ENCODE measurements at places on chromosomes 6 and 20.

- no peak for DNase-seq
Observed at GRCh38 chr20:38108438-38108985, 56.6 kb downstream of the TGM2 start.

DNA sequence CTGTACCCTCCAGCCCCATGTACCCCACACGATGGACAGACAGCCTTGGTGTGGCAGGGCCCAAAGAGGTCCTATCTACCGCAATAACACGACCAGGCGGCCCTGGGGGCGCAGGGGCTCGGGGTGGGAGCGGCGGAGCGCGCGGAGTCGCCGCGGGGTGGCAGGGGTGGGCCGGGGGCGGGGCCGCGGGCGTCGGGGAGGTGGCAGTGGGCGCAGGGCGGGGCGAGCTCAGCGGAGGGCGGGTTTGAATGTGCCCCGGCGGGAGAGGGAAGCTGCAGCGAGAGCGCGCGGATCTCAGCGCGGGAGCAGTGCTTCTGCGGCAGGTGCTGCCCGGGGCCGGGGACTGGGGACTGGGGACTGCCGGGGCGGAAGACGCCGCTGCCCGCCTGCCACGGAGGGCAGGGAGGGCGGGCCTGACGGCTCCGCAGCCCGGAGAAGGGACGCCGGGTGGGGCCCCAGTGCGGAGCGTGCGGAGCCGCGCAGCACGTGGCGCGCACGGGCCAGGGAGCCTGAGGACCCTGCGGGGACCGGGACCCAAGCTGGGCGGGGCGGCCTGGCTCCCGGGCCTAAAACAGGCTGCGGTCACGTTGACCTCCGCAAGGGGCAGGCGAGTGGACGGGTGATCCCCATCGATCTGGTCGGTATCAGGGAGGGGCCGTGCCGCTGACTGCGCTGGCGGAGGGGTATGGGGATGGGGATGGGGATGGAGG lies at the start of gene SLC29A1:
Gene SLC29A1 (plus strand): TSS at position 277 of the 710 bp plus-strand sequence. CDS start 3,719 bp downstream, outside the sequence.
- DNase-seq: peak; percentile 58

DNA sequence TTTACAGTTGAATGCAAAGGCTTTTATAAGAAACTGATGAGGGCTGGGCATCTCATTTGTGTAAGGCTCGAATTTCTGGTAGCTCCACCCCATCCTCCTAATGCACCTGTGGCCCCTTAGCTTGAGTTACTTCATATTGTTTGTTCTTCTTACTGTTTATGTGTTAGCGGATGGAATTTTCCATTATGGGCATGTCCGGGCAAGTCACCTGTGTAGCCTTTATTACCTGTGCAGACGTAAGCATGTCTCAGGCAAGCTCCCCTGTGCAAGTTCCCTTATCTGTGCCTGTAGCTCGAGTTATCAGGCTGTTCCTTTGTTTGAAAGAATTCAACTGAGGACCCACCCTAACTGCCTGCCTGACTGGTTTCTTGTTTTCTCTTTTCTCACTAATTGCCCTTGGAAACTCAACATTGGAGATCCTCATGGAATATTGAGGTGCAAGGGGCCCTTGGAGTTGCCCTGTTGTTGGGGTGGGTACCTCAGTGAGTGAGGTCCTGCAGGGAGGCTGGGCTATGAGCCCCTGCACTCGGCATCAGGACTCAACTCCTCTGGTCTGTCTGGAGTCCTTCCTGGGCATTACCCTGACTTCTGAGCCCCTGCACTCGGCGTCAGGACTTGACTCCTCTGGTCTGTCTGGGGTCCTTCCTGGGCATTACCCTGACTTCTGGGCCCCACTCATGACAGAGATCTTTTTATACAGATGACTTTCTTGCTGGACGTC lies 207.9 kb upstream of the SULF2 start:
- no peak for DNase-seq

DNA sequence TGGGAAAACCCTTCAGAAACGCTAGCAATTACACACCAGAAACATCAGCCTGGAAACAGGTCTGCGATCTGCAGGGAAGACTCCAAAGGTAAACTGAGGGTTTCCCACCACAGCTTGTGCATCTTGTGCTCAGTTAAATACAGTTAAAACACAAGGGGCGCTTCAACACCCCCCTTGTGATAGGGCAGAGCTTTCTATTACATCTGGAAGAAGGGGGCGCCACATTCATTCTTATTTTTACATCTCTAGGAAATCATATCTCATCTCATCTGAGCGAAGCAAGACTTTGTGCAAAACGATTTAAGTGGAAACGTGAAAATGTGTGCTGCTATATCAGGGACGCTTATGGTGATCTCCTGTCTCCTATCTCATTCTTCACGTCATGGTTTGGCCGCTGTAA lies 58.5 kb downstream of the PRND start:
- DNase-seq: no peak

GRCh38 chr6:43838276-43839036 lies 68.4 kb downstream of the VEGFA start:
- no peak for DNase-seq

DNA sequence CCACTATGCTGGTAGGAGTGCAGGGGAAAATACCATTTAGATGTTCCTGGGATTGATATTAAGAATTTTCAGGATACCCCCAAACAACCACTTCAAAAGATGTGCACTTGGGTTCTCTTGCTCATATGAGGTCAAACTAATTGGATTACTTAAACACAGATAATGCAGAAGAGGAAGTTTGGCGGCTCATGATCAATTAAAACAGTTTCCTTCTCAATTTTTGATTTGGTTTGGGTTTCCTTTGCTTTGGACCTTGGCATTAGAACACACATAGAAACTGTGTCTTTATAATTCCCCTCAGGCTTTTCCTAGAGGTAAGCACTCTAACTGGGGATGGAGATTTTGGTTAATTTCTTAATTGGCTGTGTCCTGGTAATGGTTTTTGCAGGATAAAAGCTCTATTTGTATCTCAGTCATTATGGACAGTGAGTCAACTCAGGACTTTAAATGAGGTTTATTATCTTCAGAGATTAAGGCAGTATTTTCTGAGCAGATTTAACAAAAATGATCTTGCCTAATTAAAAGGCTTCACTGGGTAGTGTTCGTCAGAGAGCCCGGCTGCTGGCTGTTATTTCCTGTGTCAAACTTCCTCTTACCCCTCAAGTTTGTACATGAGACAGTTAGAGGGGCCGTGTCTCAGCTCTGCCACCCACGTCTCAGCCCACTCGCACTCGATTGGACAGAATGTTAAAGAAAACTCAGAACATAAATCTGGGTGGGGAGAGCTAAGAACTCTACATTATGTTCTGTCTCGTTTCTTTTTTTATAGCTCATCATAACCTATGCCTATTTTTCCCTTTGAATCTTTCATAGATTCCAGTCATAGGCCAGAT lies 50.3 kb upstream of the PREP start:
- DNase-seq: no peak

GRCh38 chr20:20638878-20639277 lies 73.6 kb downstream of the RALGAPA2 start:
- no peak for DNase-seq

- DNase-seq: no peak
Observed at GRCh38 chr20:22303523-22303922, 280.8 kb downstream of the FOXA2 start.

DNA sequence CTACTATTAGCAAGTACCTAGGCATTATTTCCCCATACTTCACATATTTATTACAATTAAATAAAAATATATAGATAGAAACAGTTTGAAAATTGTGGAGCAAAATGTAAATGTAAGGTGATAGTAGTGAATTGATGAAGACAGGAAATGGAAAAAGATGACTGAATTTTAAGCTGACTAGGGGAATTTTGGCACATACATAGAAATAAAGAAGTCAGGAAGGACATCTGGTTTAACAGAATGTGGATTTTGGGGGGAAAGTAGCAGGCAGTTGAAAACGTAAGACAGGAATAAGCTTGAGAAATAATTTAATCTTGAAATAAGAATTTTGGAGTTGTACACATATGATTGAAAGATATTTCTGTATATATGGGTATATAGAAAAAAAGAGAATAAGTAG lies 701.7 kb upstream of the CITED2 start:
- DNase-seq: no peak

DNA sequence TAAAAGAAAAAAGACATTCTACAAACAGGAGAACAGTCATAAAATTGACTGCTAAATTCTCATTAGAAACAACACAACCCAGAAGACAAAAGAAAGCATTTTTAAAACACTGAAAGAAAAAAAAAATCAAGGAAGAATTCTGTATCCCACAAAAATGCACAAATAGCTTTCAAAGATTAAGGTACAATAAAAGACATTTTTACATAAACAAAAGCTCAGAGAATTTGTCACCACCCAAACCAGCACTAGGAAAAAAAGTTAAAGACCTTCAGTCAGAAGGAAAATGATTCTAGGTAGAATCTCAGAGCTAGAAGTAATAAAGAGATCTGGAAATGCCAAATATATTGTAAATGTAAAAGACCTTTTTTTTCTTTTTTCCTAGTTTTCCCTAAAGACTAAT lies 252.4 kb downstream of the CLIC5 start:
- DNase-seq: no peak
